ENCODE measurements at places on chromosomes 1 and 21.

DNA sequence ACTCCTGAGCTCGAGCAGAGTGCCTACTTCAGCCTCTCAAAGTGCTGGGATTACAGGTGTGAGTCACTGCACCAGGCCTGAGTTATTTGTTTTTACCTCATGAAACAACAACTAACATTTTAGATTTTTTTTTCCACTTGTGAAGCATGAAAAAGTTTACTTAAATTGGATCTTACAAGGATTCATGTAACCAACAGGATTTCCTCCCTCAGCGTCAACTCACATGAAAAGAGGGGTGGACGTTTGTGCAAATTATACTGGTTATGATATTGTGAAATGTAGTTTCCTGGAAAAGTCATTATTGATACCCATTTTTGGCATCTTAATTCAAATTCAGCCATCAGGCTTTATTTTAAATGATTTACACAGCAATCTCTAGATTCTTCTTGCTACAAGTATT is 6.5 kb downstream of the CNST start:
- DNase-seq = no peak

DNA sequence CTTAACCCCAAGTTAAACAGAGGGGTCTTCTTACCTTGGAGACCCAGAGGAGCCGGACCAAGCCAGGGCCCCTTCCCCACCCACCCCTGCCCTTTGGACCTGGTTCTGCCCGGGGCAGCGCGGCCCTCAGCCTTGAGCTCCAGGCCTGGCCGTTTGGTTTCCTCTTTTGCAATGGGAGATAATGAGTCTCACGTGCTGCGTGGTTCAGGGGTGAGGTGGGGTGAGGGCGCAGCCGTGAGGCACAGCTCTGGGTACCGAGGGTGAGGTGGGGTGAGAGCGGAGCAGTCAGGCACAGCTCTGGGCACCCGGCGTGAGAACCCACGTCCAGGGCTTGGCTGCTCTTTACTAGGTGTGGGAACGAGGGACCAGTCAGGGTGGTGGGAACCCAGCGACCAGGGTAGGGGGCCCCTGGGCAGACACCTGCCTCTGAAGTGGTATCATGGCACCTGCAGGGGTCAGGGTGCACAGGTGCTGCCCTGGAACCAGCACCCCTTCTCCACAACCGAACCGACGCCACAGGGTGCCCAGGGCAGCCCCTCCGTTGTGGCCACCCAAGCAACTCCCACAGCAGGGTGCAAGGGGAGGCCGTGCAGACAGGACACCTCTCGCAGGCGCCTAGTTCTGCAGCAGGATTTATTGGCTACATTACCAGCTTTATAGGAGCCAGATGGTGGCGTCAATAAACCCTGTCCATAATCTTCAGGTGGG is 182.2 kb downstream of the PRDM16 start:
- no peak for DNase-seq

GRCh38 chr21:32392299-32392879 is 423 bp downstream of the URB1 start:
- no peak for DNase-seq

DNA sequence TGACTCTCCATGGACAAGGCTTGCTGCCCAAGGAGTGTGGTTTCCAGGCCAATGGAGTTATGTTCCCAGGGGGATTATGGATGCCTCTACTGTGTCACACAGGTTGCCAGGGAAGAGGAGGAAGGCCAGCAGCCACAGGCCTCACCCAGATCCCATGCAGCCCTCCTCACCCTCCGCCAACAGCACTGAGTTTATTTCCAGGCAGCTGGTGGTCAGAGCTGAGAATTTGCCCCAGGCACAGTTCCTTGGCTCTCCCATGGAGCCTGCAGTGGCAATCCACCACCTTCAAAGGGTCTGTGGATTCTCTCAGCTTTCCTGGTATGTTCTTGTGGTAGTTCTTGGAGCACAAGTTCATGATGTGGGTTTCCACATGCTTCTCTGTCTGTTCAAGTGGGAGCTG is 79.2 kb downstream of the NTNG1 start:
- no peak for DNase-seq

DNA sequence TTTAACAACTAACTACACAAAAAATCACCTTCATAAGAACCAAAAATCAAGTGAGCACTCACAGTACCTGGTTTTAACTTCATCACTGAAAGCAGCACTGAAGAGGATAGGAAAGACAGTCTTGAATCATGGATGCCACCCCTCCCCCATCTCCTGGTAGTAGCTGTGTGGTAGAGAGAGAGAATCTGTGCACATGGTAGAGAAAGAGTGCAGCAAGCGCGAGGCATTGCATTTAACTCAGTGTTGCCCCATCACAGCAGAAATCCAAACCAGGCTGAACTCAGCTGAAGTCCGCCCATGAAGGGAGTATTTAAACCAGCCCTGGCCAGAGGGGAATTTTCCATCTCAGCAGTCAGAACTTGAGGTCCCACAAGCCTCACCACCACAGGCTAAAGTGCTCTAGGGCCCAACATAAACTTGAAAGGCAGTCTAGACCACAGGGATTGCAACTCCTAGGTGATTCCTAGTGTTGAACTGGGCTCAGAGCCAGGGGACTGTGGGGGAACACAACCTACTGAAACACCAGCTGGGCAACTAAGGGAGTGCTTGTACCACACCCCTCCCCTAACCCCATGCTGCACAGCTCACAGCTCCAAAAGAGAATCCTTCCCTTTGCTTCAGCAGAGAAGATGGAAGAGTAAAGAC is 38.4 kb downstream of the VAV3 start:
- no peak for DNase-seq
